Esophagus squamous epithelium (tissue), 5 donors: ENCODE measurements at places on chromosomes 5 and 9.

GRCh38 chr9:89722712-89723111 lies 117.9 kb downstream of the GADD45G start:
- no peak for DNase-seq

GRCh38 chr5:132778856-132779255 lies 1.8 kb upstream of the SEPTIN8 start:
- no peak for DNase-seq

GRCh38 chr9:109460576-109460975 lies 37.5 kb downstream of the PTPN3 start:
- no peak for DNase-seq

- no peak for DNase-seq
These were observed 69.9 kb upstream of the SPTLC1 start for GRCh38 chr9:92185096-92185495.

GRCh38 chr5:41109186-41109585 lies 38.0 kb upstream of the MROH2B start:
- DNase-seq = no peak

- no peak for DNase-seq
These were observed 287.3 kb upstream of the NUDT12 start for GRCh38 chr5:103849934-103850333.

DNA sequence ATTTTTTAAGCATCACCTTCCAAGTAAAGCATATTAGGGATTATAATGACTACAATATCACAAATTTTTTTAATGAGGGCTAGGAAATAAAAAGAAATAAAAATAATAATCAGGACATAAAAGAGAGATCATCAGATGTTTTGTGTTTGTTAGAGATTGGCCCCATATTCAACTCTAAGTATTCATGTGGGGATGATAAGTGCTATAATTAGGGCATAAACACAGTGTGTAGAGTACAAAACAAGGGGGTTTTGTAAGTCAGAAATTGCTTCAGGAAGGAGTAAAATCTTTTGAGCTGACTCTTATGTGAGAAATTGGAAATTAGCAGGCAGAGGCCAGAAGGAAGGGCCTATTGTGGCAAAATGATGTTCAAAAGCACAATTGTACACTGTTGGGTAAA lies 127.3 kb downstream of the STARD4 start:
- DNase-seq = no peak

DNA sequence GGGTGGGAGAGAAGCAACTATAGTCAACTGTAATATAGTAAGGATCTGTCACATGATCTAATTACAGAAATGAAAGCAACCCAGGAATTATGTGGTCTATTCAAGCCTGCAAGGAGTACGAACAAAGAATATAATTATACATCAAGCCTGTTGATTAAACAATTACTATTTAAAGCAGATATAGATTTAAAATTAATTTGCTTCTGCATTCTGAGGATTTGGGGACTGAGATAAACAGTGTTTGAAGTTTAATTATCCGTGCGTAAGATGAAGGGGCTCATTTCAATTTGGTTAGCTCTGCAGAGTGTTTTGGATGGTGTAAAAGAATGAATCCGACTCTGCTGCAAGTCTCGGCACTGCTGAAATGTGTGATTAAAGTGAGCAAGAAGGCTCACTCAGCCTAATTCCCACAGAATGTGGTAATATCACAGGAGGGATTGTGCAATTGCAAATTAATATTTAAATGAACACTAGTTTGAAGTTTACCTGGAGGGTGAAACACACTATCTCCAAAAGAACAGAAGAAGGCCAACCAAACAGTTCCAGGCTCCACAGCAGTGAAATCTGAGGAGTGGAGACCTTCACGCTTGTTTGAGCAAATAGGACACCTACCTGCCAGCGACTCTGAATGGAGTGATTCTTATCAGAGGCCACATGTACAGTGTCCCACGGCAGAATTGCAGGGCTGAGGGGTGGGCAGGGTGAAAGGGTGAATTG lies 420.6 kb upstream of the SLC30A5 start:
- no peak for DNase-seq

GRCh38 chr5:135703016-135703550 lies 124.3 kb upstream of the CXCL14 start:
- DNase-seq = no peak

DNA sequence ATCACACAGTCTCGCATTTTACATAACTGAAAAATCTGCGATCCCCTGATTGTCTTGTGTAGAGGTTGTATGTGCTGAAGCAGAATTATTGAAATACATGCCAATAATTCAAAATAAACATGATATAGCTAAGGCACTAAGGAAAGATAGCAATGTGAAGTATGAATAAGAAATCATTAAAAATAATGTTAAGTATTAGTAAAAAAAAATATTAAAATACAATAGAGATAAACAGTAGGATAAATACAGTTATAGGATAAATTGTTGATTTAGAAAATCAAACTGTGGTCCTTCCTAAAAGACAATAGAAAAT lies 121.1 kb downstream of the FBXL17 start:
- DNase-seq = no peak
